ENCODE measurements at places on chromosomes 16 and 17.

- DNase-seq, result no peak
These were observed 552.7 kb upstream of the PSMD7 start for GRCh38 chr16:73743665-73744496.

GRCh38 chr16:50709061-50709684 lies 15.8 kb downstream of the NOD2 start:
- no peak for DNase-seq

- no peak for DNase-seq
These were observed 8.4 kb downstream of the GLOD4 start for GRCh38 chr17:773467-774312.

- DNase-seq, result peak; percentile 58
These were observed 1.8 kb upstream of the CISD3 start for GRCh38 chr17:38728290-38728831.

DNA sequence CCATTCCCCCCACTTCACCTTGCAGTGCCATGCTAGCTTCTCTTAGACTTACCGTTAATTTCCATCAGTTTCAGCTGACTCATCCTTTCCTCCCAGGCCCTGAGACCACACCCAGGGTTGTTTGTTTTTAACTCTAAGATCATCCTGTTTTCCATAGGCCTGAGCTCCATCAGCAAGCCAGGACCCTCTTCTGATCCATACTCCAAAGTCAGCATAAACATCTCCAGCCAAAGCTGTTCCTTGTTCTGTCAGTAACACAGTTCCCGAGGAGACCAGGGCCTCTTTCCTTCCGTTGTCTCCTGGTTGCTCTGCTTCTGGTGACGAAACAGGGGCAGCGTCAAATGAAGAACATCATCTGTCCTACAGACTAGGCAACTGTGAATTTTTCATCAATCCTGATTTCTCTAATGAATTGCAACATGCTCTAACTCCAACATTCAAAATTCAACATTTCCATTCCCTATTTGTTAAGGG lies 83.8 kb upstream of the HNF1B start:
- no peak for DNase-seq

GRCh38 chr16:49493836-49494235 lies 120.2 kb downstream of the C16orf78 start:
- DNase-seq, result no peak

DNA sequence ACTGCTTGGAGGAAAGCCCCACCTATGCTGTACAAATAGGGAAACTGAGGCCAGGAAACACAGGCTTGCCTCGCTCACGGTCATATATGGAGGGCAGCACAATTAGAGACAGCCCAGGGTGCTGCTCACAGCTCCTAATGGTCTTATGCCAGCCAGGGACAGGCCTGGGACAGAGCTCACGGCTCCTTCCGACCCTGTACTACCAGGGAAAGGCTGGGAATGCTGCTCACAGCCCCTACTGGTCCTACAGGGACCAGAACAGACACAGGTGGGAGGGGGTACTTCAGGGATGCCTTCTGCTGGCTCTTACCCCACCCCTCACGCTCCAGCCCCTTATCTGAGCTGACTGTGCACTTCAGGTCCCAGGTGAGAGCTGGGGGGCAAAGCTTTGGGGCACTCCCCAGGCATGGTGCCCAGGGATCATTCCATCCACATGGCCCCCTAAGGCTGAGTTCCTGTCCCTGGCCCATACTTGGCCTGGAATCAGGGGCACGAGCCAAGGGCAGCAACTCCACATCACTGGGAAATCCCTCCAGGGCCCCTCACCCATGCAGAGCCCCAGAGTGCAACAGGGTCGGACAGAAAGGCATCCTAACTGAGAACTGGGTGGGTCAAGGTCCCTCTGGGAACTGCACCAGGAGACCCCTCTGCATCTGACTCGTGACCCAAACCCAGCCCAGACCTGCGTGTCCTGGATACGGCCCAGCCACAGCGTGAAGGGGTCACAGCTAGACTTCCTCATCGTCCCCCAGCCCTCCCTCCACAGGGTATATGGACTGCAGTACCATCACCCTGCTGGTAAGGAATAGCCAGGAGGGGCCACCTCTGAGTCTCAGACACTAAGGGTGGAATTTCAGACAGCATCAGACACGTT lies 5.9 kb downstream of the RHBDF1 start:
- DNase-seq, result no peak

DNA sequence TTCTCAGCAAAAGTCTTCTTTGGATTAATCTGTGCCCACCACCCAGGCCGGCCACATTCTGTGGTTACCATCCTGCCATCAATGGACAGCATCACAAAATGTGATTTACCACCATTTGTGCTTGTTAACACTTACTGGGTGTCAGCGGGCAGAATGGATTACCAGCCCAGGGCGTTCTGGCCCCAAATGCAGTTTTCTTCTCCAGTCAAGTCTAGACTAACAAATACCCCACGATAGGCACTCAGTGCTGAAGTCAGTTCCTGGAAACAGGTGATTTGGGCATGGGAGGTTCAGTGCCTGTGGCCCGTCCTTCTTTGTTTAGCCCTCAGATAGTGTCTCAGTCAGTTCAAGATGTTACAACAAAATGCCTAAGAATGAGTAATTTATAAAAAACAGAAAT lies 38.8 kb upstream of the PHOSPHO1 start:
- no peak for DNase-seq

GRCh38 chr16:4295581-4295980 lies 20.3 kb upstream of the GLIS2 start:
- DNase-seq, result no peak

All from mucosa of descending colon (tissue), 3 donors.